ENCODE measurements at places on chromosomes 1 and 21. TPM values are rescaled to one million over a fixed set of nuclear protein-coding genes. Genes with fewer than 3 reads are reported as not detected.

The STUM gene
- total RNA-seq = not detected

The VHLL gene
- not detected for total RNA-seq

The LEFTY2 gene
- total RNA-seq = under 0.01 TPM

The HEYL gene
- not detected for total RNA-seq

The S100A7A gene
- not detected for total RNA-seq

The PERM1 gene
- not detected for total RNA-seq

The CADM3 gene
- total RNA-seq = under 0.01 TPM

The KRTAP21-1 gene
- not detected for total RNA-seq

The ASPM gene
- 28.2 TPM for total RNA-seq

The SYT6 gene
- total RNA-seq = not detected

The FMOD gene
- total RNA-seq = 2.2 TPM

The FBXO2 gene
- total RNA-seq = 0.34 TPM

The OR2G6 gene
- total RNA-seq = not detected

The S100A9 gene
- total RNA-seq = not detected

The COP1 gene
- 29.6 TPM for total RNA-seq

The RBP7 gene
- total RNA-seq = not detected

The FOXD2 gene
- under 0.01 TPM for total RNA-seq

The LHX8 gene
- total RNA-seq = not detected

The LAPTM5 gene
- total RNA-seq = not detected

The TNFRSF18 gene
- not detected for total RNA-seq

The LYPD8 gene
- not detected for total RNA-seq

The RNF223 gene
- not detected for total RNA-seq

The NOS1AP gene
- total RNA-seq = 0.30 TPM

The CATSPERE gene
- 0.50 TPM for total RNA-seq

The KRTAP20-2 gene
- not detected for total RNA-seq

The PRMT6 gene
- 18.8 TPM for total RNA-seq

The GPR61 gene
- not detected for total RNA-seq

The GJB4 gene
- total RNA-seq = not detected

The KPRP gene
- total RNA-seq = not detected

The CRYBG2 gene
- total RNA-seq = 1.3 TPM

The PRAMEF11 gene
- total RNA-seq = not detected

The PDC gene
- total RNA-seq = not detected

The NDC1 gene
- 35.3 TPM for total RNA-seq

The KCNQ4 gene
- total RNA-seq = under 0.01 TPM

The ITLN2 gene
- total RNA-seq = not detected

The PLA2G2C gene
- total RNA-seq = not detected

The ACKR1 gene
- not detected for total RNA-seq

The RCSD1 gene
- under 0.01 TPM for total RNA-seq

The SLAMF9 gene
- total RNA-seq = not detected

The MATN1 gene
- not detected for total RNA-seq

The MYBPH gene
- total RNA-seq = not detected

The UBE2U gene
- not detected for total RNA-seq

The TINAGL1 gene
- total RNA-seq = 2.8 TPM

The PRKAA2 gene
- total RNA-seq = 1.2 TPM

The S1PR1 gene
- total RNA-seq = 16.8 TPM

The NBPF6 gene
- not detected for total RNA-seq

The GUCA2A gene
- not detected for total RNA-seq

The RIMKLA gene
- total RNA-seq = under 0.01 TPM

The PTBP2 gene
- 15.1 TPM for total RNA-seq

Measured in bronchus fibroblast of lung (primary cell).